ENCODE measurements at places on chromosomes 13 and 19.

- peak; percentile 81 for DNase-seq
Measured at GRCh38 chr19:861756-862580, 2.5 kb downstream of the CFD start.

DNA sequence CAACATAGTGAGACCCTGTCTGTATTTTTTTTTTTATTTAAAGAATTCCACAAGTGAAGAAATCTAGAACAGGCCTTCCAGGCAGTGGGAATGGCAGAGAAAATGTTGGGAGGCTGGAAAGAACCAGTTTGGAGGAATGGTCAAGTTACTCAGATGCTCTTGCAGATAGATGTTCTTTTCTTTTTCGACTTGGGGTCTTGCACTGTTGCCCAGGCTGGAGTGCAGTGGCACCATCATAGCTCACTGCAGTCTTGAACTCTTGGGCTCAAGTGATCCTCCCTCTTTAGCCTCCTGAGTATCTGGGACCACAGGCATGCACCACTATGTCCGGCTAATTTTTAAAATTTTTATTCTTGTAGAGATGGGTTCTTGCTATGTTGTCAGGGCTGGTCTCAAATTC lies 662 bp downstream of the C5AR1 start:
- no peak for DNase-seq

DNA sequence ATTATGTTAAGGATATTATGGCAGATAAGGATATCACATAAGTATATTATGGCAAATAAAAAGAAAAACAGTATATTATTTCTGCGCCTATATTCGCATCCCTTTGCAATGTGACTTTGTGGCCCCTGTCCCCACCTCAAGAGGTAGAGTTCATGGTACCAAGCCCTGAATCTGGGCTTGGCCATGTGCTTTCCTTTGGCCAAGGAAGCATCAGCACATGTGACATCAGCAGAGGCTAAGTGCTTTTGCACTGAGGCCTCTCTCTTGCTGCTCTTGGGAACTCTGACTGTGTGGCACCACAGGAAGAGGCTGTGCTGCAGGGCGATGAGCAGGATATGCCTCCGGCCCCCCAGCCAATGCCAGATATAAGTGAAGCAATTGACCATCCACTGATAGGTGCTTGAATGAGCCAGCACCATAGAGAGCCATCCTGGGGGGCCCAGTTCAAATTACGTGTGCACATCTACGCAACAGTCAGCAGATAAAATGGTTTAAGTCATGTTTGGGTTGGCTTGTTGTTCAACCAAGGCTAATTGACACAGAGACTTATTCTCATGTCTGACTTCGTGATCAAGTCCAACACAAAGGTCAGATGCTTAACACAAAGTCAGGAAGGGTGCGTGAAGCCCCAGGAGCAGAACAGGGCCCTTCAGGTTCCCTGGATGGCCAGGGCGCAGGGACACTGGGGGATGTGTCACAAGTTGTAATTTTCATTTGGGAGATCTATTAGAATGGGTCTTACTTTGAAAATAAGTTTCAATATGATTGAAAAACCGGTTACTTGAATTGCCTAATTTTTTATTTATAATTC lies 173.3 kb downstream of the COL4A1 start:
- DNase-seq: no peak

DNA sequence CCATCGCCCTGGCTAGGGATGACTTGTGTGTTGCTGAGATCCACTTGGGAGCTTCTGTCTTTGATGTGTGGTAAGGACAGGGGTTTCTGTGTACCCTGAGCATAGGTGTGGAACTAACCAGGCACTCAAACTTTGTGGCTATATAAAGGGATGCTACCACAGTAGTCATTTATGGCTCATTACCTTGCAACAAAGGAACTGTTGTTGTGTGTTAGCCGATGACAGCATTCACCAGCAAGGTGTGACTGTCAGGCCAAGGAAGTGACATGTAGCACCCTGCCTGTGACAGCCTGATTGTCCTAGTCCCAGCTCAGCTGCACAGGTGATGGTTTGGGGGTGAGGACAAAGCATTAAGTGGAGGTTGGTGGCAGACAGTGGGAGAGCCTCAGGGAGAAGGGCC lies 73.6 kb downstream of the COG3 start:
- no peak for DNase-seq

GRCh38 chr19:34224996-34225658 lies 29.2 kb upstream of the GARRE1 start:
- DNase-seq: no peak

GRCh38 chr13:28468023-28468915 lies 26.7 kb downstream of the FLT1 start:
- DNase-seq: peak; percentile 97

GRCh38 chr19:2041433-2041682 lies 9.7 kb downstream of the MKNK2 start:
- DNase-seq: no peak

- DNase-seq: no peak
Measured at GRCh38 chr13:48578516-48579164, 45.8 kb upstream of the RCBTB2 start.

DNA sequence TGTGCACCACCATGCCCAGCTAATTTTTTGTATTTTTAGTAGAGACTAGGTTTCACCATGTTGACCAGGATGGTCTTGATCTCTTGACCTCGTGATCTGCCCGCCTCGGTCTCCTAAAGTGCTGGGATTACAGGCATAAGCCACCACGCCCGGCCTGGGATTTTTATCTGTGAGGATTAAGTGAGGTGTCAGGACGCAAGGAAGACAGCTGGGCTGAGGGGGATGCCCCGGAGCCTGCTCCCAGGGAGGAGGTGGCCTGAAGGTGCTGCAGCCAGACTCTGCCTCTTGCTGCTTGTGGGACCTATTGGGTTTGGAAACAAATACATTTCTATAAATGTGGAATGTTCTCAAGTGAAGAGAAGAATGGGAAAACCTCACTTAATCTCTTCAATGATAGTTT lies 131.6 kb downstream of the OLFM4 start:
- DNase-seq: no peak

DNA sequence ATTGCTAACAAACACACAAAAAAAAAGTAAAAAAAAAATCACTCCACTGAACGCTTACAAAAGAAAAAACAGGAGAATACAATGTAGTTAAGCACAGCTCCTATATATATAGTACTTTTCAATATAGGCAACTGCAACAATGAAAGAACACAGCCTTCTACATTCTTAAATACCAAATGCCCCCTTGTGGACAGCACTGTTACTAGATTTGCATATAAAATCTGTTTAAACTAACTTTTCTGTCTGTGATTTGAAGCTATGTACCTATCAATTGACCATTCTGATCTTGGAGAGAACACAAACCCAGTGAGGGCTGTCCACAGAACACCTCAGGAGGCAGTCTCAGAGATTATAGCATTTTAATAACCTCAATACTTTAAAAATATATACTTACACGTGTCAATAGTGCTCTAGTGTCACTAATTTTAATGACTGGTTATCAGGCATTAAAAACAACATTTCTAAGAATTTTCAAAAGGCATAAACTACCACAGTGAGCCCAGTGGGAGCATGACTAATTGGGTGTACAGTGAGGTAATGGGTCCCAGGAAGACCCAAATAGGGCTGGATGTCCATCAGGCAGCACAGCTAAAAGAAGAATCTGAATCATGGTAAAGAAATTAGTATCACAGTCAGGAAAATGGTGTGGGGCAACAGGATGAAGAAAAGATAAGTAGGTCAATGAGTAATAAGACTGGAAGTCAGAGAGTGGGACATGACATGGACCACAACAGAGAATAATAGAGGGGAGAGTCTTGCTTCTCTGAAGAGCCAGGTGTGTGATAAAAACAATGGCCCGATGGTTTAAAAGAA lies 22.2 kb downstream of the CCDC169 start:
- no peak for DNase-seq

DNA sequence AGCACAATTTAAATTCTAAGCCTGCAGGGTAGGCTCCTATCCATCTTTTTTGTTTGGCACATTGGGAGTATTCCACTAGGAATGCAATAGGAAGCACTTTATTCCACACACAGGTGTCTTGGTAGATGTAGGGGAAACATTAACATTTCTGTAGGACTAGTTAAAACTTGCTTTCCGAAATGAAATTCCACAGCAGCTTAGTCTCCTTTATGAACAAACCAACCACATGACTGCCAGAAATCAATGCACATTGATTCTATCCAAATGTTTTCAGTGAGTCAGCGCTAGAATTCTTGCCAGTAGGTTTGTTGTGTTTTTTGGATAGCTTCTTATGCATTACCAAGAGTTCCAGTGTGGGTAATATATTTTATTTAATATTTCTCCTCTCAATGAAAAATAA lies 207.9 kb upstream of the CSNK1A1L start:
- DNase-seq: no peak

GRCh38 chr13:36959456-36960116 lies 39.5 kb upstream of the SMAD9 start:
- no peak for DNase-seq

DNA sequence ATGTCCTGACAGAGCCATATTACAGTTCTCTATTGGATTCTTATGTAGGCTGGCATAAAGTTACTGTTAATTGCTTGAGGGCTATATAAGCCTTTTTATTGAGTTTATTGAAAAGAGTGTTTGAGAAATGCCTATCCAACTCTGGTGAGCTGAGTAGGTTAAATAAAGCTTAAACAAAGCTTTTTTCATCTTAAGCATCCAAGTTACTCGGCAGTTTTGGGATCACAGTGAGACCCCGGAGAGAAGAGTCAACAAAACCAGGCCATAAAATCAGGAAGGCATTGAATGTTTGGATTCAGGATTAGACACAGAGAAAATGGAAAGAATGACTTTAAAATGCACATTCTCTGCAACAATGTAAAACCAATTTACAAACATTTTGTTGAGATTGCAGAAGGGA lies 588.5 kb downstream of the DACH1 start:
- DNase-seq: no peak

DNA sequence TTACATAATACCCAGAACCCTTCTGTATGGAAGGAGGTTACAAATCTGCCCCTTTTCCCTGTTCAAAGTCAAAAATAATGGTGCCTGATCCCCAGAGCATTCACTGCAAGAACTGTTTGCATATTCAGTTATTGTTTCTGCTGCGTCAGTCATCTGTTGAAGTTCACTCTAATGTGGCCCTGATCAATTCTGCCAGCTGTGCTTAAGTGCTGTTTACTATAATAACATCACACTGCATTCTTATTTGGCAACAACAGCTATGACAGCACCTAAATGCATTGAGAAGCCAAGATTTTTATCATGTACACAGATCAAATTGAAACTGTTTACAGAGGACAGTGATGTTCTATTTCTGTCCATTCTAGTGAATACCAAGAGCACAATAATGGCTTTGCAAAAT lies 115.9 kb downstream of the DACH1 start:
- no peak for DNase-seq

DNA sequence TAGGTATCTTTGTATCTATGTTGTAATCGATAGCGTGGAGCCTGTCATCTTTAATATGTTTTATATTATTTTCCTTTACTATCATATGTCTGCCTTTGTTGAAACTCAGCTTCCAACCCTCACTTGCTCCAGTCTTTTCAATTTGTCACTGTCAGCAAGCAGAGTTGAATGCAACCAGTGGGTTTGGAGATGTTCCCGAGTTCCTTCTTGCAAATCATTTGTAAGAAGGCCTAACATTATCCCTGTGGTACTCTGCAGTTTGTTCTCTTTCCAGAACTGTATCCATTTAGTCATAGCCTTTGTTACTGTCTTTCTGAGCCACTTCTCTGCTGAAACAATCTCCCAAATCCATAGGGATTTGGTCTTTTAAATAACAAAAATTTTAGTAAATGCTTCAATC lies 41.8 kb downstream of the RNASEH2B start:
- DNase-seq: no peak

- DNase-seq: peak; percentile 88
Measured at GRCh38 chr19:13119627-13120026, 1.6 kb downstream of the NACC1 start.

- DNase-seq: no peak
Measured at GRCh38 chr13:79621902-79622301, 140.9 kb downstream of the NDFIP2 start.

- peak; percentile 36 for DNase-seq
Measured at GRCh38 chr13:89695343-89696257, 1651.9 kb upstream of the MIR17HG start.

GRCh38 chr19:57552432-57552831 lies 7.2 kb downstream of the ZNF550 start:
- DNase-seq: no peak

DNA sequence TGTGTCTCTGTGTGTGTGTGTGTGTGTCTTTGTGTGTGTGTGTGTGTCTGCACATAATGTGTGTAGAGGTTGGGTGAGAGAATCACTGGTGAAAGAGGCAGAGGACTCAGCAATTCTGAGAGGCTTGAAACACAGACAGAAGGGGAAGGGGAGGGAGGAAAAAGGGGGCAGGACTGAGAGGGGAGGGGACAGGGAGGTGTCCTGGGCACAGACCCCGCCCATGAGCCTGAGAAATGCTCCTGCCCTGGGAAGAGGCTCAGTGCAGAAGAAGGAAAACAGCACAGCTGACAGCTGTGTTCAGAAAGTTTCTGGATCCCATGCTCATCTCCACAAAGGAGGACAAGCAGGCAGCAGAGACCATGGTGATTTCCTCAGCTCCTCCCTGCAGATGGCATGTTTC lies 59.1 kb upstream of the CEACAM8 start:
- peak; percentile 14 for DNase-seq

DNA sequence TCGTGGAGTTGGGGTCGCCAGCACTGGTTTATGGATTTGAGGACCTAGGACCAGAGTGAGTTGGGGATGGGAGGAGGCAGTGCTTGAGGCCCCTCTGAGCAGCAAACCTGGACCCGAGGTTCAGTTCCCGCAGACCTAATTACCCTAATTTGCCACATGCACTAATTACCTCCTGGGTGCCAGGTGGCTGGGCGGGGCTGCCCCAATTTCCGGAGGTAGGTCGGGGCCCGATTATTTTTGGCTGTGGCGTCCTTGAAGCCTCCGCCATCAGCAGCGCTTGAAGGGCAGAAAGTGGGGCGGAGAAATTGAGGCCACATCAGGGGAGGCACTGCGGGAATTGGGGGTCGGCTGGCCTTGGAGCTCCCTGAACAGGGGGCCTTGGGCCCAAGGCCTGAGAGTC lies 5.9 kb upstream of the HOMER3 start:
- no peak for DNase-seq

DNA sequence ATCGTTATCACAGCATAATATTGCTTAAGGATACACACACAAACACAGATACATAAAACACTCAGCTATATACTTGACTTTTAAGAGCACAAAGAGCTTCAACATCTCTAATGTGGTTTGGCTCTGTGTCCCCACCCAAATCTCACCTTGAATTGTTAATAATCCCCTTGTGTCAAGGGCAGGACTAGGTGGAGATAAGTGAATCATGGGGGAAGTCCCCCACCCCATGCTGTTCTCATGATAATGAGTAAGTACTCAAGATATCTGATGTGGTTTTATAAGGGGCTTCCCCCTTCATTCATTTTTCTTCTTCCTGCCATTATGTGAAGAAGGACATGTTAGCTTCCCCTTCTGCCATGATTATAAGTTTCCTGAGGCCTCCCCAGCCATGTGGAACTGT lies 481.4 kb downstream of the PCDH9 start:
- no peak for DNase-seq

- DNase-seq: peak; percentile 78
Measured at GRCh38 chr19:51552996-51553725, 17.9 kb upstream of the ZNF175 start.

GRCh38 chr13:21218351-21219035 lies 42.0 kb downstream of the MRPL57 start:
- DNase-seq: no peak

GRCh38 chr19:47323872-47324271 lies 8.1 kb upstream of the C5AR2 start:
- DNase-seq: peak; percentile 68
